ENCODE measurements at places on chromosomes 5 and 9.

- no peak for DNase-seq
Measured at GRCh38 chr9:114460513-114461199, 44.6 kb downstream of the WHRN start.

DNA sequence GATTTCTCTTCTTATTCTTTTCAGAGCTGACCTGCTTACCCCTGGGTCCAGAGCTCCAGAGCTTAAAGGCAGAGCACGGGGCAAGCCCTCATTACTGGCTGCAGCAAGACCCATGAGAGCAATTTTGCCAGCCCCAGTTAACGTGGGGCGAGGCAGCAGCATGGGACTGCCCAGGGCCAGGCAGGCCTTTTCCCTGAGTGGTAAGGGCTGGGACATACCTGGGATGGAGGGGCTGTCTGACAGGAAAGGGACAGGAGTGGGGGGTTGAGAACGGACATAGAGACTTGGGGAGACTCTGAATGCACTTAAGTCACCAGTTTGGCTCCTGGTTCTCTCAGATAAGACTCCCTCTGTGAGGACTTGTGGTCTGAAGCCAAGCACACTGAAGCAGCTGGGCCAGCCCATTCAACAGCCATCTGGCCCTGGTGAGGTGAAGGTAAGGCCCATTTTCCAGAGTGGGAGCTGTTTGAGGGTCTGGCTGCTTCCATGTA lies 26.2 kb downstream of the HMGXB3 start:
- no peak for DNase-seq

DNA sequence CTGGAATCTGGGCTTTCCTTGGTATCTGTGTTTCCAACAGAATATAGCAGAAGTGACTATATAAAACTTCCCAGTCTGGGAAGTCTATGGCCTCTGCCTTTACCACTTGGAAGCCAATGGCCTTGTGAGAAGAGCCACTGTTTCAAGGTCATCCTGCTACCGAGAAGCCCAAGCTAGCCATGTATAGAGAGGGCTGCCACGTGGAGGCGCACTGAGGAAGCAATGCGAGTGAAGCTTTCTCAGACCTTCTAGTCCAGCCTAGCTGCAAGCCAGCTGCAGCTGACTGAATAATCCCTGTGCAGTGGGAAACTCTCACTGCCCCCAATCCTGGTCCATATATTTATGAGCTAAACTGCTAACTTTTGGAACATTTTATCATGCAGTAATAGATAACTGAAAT lies 661.8 kb upstream of the RIOK2 start:
- no peak for DNase-seq

GRCh38 chr5:172109749-172110148 lies 78.3 kb downstream of the STK10 start:
- DNase-seq = no peak

GRCh38 chr5:14332038-14332631 lies 189.0 kb downstream of the TRIO start:
- no peak for DNase-seq
